Activated CD4-positive, alpha-beta T cell treated with anti-CD3 and anti-CD28 coated beads for 1 hour (primary cell): ENCODE measurements at places on chromosomes 4 and X.

GRCh38 chr4:13681570-13681969 lies 54.0 kb upstream of the BOD1L1 start:
- no peak for DNase-seq

DNA sequence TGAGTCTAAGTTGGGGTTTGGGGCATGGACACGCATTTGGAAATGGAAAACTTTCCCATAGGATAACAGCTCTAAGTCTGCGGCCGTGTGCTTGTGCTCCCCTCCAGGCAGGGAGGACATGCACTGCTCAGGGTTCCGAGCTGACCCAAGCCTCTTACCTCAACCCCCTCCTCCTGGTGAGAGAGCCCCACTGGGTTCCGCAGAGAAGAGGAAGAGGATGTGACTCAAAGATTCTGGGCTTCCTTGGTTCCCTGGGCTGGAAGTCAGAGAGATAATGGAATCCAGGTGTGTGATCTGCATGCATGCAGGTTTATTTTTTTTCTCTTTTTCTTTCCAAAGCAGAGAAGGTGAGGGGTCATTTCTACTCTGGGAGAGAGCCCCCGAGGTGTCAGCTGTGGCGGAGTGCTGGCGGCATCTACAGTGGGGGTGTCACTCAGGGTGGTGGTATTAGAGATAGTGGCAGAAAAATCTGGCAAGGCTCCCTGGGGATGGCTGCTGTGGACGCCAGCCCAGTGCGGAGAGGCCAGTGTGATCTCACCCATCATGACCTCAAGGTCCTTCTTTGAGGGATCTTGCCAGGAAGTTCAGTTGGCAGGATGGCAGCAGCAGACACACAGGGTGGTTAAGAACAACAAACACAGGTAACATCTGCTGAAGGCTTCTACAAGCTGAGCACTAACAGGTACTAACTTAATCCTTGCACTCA lies 168.7 kb upstream of the HAND2 start:
- DNase-seq: no peak

DNA sequence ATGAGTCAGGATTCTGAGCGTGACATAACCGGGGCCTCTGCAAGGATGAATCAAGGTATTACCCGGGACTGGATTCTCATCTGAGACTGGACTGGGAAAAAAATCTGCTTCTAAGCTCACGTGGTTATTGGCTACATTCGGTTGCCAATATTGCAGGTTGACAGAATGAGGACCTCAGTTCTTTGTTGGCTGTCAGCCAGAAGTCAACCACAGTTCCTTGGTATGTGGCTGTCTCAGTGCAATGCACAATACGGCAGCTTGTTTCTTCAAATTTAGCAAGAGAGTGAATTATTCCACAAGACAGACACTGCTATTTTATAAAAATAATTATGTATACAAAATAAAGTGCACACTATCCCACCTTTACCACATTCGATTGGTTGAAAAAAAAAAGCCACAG lies 424.2 kb downstream of the KLHL4 start:
- no peak for DNase-seq

DNA sequence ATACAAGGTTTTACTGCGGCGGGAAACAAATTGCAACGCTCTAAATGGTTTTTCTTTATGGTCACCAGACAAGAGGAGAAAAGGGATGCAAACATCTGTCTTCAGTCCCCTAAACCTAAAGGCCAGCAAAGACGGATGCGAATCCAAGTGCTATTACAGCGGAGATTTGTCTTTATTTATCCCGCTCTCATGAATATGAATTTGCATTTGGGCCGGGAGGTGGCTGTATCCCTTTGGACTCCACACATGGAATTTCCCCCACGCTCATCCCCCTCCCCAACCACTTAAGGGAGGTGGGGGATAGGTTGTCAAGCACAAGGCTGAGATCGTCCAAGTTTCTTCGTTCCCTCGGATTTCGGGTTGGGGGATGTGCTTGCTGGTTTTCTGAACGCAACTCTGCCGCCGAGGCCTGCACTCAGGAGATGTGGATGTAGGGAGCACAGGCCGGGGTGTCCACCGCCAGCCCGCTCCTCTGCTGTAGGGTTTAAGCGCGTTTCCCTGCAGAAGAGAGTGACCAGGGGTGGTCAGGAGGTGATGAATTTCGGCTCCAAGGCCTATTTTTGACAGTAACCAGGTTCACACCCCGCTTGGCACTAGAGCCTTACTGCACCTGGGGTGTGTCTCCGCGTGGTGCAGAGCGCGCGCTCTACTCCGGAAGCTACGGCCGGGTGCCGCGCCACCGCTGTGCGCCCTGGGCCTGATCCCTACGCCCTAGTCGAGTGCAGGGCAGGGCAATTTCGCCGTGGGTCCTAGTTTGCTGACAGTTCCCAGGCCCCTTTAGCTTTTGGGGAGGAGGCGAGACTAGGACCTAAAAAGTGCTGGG lies 2.3 kb upstream of the PHOX2B start:
- no peak for DNase-seq

DNA sequence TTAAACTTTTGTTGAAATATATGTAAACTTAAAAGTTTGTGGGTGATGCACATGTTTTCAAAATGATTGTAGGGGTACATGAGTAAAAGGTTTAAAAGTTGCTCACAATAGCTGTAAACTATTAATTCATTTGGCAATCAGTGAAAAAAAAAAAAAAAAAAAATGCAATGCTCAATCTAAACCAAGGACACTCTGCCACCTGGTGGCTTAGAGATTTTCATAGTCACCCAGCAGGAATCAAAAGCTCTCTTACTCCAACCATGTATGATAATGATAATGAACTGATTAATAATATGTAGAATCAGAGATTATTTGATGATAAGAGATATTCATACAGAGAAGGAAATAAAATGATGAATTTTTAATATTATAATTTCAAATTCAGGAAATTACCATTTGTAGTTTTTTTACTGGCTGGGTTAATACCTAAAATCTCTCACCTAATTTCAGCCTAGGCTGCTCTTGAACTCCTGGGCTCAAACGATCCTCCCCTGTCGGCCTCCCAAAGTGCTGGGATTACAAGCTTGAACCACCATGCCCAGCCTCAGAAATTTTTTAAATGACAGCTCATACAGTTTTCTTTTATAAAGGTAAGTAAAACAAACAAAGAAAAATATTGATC lies 46.9 kb upstream of the SLC25A4 start:
- DNase-seq: no peak

DNA sequence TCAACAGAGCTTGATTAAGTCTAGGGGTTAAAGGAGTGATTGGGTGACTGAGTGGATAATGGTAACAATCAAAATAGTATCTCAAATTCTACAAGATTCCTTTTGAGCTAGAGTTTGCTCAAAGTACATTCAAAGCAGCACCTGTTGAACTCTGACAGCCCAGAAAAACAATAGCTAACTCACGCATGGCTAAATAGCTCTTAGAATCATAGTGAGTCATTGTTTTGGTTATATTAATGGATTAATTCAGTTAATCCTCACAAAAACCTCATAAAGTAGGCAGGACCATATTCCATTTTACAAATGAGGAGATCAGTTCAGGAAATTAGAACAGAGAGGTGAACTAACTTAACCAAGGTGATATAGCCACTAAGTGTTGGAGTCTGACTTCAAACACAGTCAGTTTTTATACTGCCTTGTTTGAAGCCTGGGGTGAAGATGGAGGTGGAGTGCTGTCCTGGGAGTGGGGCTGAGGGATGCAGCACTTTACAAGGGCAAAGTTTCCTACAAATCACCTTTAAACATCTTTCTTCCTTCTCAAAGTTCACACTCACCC lies 35.9 kb upstream of the PPM1K start:
- DNase-seq: no peak

- DNase-seq: no peak
These were observed 46.6 kb upstream of the TMEM184C start for GRCh38 chr4:147570616-147571015.
